Lower lobe of right lung (tissue), 2 donors: ENCODE measurements at places on chromosomes 5 and 9.

GRCh38 chr5:159419576-159419975, 89.3 kb upstream of the IL12B start:
- no peak overlapping the region for H3K4me3 ChIP-seq
- no peaks in the 10 kb centered on the region for H3K4me1 ChIP-seq
- DNase-seq, result no peak
- H3K36me3 ChIP-seq, result no peaks in the 10 kb centered on the region
- H3K27ac ChIP-seq, result no peak overlapping the region

- H3K4me3 ChIP-seq, result no peak overlapping the region
- H3K4me1 ChIP-seq, result no peaks in the 10 kb centered on the region
- no peak overlapping the region for H3K27ac ChIP-seq
- DNase-seq, result no peak
Observed at GRCh38 chr9:87834357-87834756, 48.3 kb upstream of the SPATA31E1 start.

- no peak overlapping the region for H3K4me3 ChIP-seq
- no peaks in the 10 kb centered on the region for H3K4me1 ChIP-seq
- H3K27ac ChIP-seq, result no peak overlapping the region
- no peaks in the 10 kb centered on the region for H3K36me3 ChIP-seq
- DNase-seq, result no peak
- no peaks in the 10 kb centered on the region for H3K27me3 ChIP-seq
Observed at GRCh38 chr5:25754895-25755294, 1110.1 kb upstream of the CDH10 start.

DNA sequence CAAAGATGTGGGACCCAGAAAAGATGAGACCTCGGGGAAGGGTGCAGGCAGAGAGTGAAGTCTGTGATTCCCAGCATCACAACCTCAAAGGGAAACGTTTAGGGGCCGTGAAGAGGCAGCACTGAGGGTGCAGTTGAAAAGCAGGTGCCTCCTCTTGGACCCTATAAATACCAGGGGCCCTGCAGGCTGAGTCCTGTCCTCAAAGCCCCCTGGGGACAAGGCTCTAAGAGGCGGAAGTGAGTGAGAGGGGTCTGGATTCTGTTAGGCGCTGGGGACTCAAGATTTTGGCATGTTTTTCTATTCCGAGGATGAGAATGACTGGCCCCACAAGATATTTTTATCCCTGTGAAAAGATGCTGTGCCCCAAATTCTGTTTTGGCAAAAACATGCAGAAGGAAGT, 107.8 kb downstream of the THBS4 start:
- H3K36me3 ChIP-seq, result peaks cover 28% of the 10 kb centered on the region
- no peak for DNase-seq
- no peak overlapping the region for H3K4me3 ChIP-seq
- peaks cover 41% of the 10 kb centered on the region for H3K4me1 ChIP-seq
- H3K27ac ChIP-seq, result peak overlapping the region; percentile 83

DNA sequence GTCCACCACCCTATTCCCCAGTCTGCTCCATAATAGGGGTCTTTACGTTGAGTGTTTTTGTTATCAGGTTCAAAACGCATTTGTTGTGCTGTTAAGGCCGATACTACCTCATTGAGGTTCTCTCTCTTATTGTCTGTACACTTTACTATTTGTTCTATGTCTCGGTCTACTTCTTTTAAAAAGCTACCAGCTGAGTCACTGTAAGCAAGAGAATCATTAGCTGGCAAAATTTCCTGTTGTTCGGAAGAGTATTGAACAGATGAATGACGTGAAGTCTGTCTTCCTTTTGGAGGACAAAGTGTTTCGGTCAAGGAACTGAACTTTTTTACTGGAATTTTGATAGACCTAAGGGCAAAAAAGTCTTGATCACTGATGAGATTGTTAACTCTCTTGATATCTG, 10.3 kb downstream of the LYSMD3 start:
- H3K27ac ChIP-seq, result no peak overlapping the region
- H3K36me3 ChIP-seq, result peaks cover 55% of the 10 kb centered on the region
- DNase-seq, result no peak
- H3K4me1 ChIP-seq, result no peaks in the 10 kb centered on the region
- no peaks in the 10 kb centered on the region for H3K27me3 ChIP-seq

- no peaks in the 10 kb centered on the region for H3K27me3 ChIP-seq
- no peaks in the 10 kb centered on the region for H3K4me1 ChIP-seq
- no peak overlapping the region for H3K27ac ChIP-seq
- no peak for DNase-seq
Observed at GRCh38 chr9:1440256-1440655, 390.1 kb downstream of the DMRT2 start.

DNA sequence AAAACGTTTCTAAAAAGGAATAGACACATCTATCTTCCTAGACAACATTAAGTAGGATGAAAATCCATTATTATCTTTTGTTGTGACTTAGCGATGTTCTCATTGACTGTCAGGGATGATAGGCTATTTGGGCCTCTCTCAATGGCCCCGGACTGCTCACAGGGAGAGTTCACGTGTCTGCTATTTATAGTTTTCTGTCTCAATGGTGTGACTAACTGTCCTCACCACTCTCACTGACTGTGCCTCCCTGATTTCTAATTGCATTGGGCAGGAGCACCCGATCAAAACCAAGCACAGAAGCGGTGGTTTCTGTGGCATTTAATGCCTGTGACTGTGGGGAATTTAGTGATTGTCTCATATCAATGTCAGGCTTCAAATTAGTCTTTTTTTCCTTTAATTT, 286.7 kb upstream of the KLF9 start:
- no peaks in the 10 kb centered on the region for H3K27me3 ChIP-seq
- H3K4me3 ChIP-seq, result no peak overlapping the region
- DNase-seq, result no peak

DNA sequence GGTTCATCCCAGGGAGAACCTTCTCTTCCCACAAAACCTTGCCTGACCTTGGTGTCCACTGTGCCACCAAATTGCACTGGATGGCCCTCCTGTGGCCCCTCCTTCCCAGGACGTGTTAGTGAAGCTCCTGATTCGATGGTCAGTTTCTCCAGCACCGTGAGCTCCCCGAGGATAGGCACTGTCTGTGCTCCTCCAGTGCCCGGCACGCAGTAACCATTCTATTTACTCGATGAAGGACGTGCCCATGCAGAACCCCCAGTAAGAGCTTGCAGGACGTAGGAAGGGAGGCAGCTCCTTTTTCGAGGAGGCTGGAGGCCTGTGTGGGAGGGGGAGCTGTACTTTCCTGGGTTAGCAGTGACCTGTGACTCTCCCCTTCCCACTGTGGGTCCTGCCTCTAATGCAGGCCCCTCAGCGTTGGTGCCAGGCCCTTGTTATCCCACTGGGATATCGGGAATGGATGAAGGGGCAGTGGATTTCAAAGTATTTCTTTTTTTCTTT, 39.6 kb downstream of the HABP4 start:
- H3K27me3 ChIP-seq, result no peaks in the 10 kb centered on the region
- DNase-seq, result no peak
- H3K4me3 ChIP-seq, result no peak overlapping the region
- no peak overlapping the region for H3K27ac ChIP-seq

DNA sequence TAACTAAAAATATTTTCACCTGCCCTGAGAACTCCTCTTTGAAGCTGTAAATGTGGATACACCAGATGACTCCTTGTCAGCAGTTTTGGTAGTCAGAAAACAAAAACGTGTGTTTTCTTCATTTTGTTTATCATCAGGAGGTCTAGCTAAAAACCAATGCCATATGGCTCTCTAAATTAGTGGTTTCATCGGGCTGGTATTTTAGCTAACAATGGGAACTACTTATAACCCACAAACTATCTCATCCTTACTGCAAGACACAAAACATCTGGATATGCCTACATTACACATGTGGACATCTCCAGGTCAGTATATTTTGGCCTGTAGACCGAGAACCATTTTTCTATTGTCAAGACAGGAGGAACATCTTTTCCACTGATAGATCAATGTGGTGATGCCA, 56.2 kb downstream of the GAS1 start:
- no peak overlapping the region for H3K27ac ChIP-seq
- no peak for DNase-seq
- no peaks in the 10 kb centered on the region for H3K4me1 ChIP-seq
- no peak overlapping the region for H3K4me3 ChIP-seq
- H3K27me3 ChIP-seq, result peaks cover 6% of the 10 kb centered on the region
- no peaks in the 10 kb centered on the region for H3K36me3 ChIP-seq

GRCh38 chr9:2337131-2337530, 284.5 kb upstream of the VLDLR start:
- H3K36me3 ChIP-seq, result no peaks in the 10 kb centered on the region
- no peak for DNase-seq
- no peak overlapping the region for H3K4me3 ChIP-seq

DNA sequence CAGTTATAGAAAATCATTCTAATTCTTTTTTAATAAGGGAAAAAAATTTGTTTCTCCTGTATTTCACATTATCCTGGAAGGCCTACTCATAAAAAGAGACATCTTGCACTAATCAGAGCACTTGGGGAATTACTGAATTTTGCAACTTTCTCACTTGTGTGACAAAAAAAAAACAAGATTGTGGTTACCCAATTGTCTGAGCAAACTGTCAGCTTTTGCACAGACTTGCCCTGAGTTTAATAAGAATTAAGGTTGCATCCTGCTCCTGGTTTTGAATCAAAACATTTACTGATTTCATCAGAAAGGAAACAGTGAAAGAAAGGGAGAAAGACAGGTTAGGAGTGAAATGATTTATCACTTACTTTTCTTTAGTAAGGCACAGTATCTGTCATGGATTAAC, 10.6 kb upstream of the SH3RF2 start:
- no peak overlapping the region for H3K4me3 ChIP-seq
- no peaks in the 10 kb centered on the region for H3K27me3 ChIP-seq
- DNase-seq, result no peak
- H3K27ac ChIP-seq, result no peak overlapping the region
- H3K36me3 ChIP-seq, result no peaks in the 10 kb centered on the region

DNA sequence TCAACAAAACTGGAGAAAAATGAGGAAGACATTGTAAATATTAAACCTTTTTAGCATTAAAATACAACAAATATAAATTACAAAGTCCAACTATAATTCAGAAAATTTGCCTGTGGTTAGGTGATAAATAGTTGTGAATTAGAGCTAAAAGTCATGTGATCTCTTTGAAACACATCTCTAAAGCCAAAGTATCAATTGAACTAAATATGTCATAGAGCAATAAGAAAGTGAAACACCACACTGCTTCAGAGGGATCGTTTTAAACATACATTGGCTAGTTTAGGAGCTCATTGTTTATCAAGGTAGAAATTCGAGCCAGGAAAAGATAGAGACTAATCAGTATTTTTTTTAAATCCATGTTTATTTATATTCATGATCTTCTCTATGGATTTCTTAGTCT, 606.3 kb upstream of the ITGA1 start:
- no peaks in the 10 kb centered on the region for H3K36me3 ChIP-seq
- H3K4me3 ChIP-seq, result no peak overlapping the region
- no peaks in the 10 kb centered on the region for H3K4me1 ChIP-seq
- no peak for DNase-seq
- no peaks in the 10 kb centered on the region for H3K27me3 ChIP-seq

GRCh38 chr5:133298447-133298846, 246.6 kb downstream of the HSPA4 start:
- H3K36me3 ChIP-seq, result no peaks in the 10 kb centered on the region
- DNase-seq, result no peak
- no peak overlapping the region for H3K4me3 ChIP-seq
- no peaks in the 10 kb centered on the region for H3K4me1 ChIP-seq
- no peaks in the 10 kb centered on the region for H3K27me3 ChIP-seq
- H3K27ac ChIP-seq, result no peak overlapping the region

GRCh38 chr9:129666575-129666974, 1.1 kb downstream of the PRRX2 start:
- peaks cover 36% of the 10 kb centered on the region for H3K27me3 ChIP-seq
- peak overlapping the region; percentile 30 for H3K4me3 ChIP-seq
- no peaks in the 10 kb centered on the region for H3K36me3 ChIP-seq
- H3K4me1 ChIP-seq, result peaks cover 3% of the 10 kb centered on the region
- DNase-seq, result no peak

GRCh38 chr9:136921718-136922117, 22.8 kb downstream of the FBXW5 start:
- no peaks in the 10 kb centered on the region for H3K4me1 ChIP-seq
- H3K27ac ChIP-seq, result no peak overlapping the region
- no peak overlapping the region for H3K4me3 ChIP-seq
- no peak for DNase-seq
- no peaks in the 10 kb centered on the region for H3K27me3 ChIP-seq

- H3K4me1 ChIP-seq, result no peaks in the 10 kb centered on the region
- H3K36me3 ChIP-seq, result no peaks in the 10 kb centered on the region
- H3K27ac ChIP-seq, result no peak overlapping the region
- no peak for DNase-seq
Observed at GRCh38 chr5:134051305-134051704, 46.5 kb upstream of the VDAC1 start.

- no peak overlapping the region for H3K4me3 ChIP-seq
- DNase-seq, result peak; percentile 72
- no peaks in the 10 kb centered on the region for H3K36me3 ChIP-seq
- H3K27ac ChIP-seq, result no peak overlapping the region
- peaks cover 17% of the 10 kb centered on the region for H3K4me1 ChIP-seq
- no peaks in the 10 kb centered on the region for H3K27me3 ChIP-seq
Observed at GRCh38 chr9:132798817-132799790, 79.0 kb downstream of the AK8 start.

DNA sequence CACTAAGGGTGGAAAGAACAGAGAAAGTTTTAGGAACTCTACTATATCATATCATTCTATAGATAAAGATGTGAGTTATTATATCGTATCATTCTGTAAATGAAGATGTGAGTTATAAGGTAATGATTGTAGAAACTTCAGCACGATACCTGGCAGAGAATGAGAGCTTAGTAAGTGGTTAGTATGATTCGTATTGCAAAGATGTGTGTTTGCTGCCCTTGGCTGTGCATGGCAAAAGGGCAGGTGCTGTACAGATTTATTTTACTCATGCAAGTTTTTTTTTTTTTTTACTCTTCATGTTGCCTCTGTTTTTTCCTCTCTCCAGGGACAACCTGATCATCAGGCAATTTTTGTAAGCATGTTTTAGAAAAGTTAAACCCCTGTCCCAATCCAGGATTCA, 83.3 kb downstream of the EGFLAM start:
- peaks cover 3% of the 10 kb centered on the region for H3K27me3 ChIP-seq
- no peaks in the 10 kb centered on the region for H3K4me1 ChIP-seq
- H3K36me3 ChIP-seq, result no peaks in the 10 kb centered on the region
- H3K4me3 ChIP-seq, result no peak overlapping the region
- H3K27ac ChIP-seq, result no peak overlapping the region
- DNase-seq, result no peak

DNA sequence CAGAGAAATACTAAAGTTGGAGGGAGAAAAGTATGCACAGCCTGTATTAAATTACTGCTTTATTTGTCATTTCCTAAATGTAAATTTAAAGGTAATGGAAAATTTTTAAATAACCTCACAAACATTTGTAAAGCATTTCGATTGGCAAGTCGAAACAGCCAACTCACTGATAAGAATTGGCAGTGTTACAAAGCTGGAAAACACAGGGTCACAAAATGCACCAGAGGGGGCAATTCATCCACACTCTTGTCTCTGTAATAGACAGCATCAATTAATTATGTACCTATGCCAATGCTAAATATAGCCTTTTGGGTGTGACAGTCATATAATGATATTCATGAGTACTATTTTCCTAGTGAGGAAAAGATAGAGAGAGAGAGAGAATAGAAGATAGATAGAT, 140.6 kb upstream of the PRLR start:
- H3K4me3 ChIP-seq, result no peak overlapping the region
- no peaks in the 10 kb centered on the region for H3K4me1 ChIP-seq
- no peaks in the 10 kb centered on the region for H3K36me3 ChIP-seq

GRCh38 chr5:172707285-172708182, 63.5 kb downstream of the DUSP1 start:
- no peaks in the 10 kb centered on the region for H3K36me3 ChIP-seq
- DNase-seq, result no peak
- no peak overlapping the region for H3K4me3 ChIP-seq
- H3K27me3 ChIP-seq, result no peaks in the 10 kb centered on the region
